ENCODE measurements at places on chromosomes 2 and 18. TPM values are rescaled to one million over a fixed set of nuclear protein-coding genes. Genes with fewer than 3 reads are reported as not detected.

Gene CD207
- total RNA-seq, result 0.19 TPM

Gene ANKRD44
- total RNA-seq, result 25.7 TPM

Gene LONRF2
- total RNA-seq, result 0.67 TPM

DNA sequence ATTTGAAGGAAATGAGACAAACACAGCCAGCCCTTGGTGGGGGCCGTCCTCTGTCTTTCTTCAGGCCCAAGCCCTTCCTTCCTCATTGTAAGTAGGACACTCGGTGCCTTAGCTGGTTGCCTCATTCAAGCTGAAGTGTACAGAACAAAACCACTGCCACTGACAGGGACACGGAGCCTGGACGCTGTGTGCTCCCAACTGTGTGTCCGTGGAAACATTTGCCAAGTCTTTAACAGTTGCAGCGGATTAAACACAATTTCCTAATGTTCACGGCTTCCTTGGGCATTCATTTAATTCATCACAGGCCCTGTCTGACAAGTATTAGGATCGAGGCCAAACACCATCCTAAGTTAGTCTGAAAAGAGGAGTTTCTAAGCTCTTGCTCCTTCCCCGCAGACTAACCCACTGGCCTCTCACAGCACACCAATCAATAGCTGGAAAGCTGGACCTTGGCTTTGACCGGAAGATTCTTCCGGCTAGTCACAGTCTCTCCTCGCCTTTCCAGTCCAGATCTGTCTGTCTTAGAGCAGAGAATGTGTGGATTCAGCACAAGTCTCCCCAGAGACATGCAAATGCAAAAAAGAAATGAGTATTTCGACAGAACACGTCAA lies 68.7 kb upstream of the ACSL3 start:
- DNase-seq, result no peak

GRCh38 chr2:175872721-175873120 lies 129.3 kb downstream of the LNPK start:
- no peak for DNase-seq

DNA sequence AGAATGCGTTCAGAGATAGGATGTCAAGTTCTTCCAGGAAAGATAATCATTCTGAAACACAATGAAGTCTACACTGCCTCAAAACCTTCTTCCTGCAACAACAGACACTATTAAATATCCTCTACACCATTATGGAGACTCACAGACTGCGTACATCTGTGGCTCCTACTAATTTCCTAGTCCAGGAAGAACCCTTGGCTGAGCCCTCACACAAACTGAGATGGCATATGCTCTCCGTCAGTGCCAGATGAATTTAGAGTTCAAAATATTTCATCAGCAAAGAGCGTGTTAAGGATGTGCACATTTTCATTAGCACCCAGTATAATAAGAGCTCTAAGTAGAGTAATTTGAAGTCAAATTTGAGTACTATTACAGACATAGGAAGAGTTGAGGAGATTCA lies 117.2 kb downstream of the TCF4 start:
- DNase-seq, result no peak

DNA sequence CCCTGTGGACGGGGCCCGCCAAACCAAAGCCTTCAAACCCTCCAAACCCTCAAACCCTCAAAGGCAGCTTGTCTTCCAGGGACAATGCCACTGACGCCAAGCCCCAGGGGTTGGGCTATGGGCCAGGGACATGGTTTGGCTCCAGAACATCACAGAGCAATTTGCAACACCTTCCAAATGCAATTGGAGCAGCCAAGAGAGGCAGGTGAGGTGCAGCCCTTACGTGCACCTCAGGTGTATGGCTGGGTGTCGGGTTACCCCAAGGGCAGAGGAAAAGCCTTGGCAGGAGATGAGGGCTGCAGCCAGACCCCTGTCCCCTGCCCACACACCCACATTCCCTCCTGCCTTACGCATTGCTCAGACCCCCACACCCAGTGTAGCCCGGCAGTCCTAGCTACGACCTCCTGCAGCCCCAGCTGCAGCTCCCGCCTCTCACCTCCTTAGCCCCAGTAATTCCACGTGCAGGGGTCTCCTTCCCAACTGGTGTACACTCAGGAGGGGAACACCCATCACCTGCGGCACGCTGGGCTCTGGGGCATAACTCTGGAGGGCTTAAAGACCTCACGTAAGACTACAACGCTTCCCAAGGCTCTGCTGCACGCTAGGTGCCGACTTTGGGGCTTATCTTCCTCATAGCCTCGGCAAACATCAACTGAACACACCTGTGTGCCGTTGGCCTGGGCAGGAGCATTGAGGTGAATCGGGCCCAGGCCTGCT lies 88.7 kb downstream of the TFCP2L1 start:
- DNase-seq, result no peak

- DNase-seq, result no peak
Observed at GRCh38 chr2:218981390-218981880, 3.5 kb downstream of the FEV start.

GRCh38 chr2:101264360-101264939 lies 11.8 kb downstream of the CNOT11 start:
- DNase-seq, result no peak

DNA sequence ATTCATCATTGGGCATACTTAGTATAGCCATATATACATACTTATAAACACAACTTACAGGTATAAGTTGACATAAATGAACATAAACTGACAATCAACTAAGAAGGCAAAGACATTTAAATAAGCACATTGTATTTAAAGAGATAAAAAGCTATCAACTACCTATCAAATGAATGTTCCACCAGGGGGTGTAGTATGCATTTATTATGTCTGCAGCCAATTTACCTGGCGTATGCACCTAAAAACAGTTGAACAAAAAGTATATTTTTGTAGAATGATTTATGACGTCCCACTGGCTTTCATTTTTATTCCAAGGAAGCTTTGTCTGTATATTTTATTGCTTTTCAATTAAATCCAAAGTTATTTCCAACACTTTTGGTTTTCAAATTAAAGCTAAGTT lies 323.5 kb downstream of the AFF3 start:
- DNase-seq, result no peak
